Mesothelial cell of epicardium (in vitro differentiated cells): ENCODE measurements at places on chromosomes 7 and 10.

- DNase-seq, result no peak
Measured at GRCh38 chr10:59907537-59907917, 1.2 kb upstream of the CCDC6 start.

- DNase-seq, result no peak
Measured at GRCh38 chr10:784403-785088, 95.1 kb upstream of the DIP2C start.

- DNase-seq, result no peak
Measured at GRCh38 chr10:76577455-76577854, 1060.2 kb downstream of the KCNMA1 start.

DNA sequence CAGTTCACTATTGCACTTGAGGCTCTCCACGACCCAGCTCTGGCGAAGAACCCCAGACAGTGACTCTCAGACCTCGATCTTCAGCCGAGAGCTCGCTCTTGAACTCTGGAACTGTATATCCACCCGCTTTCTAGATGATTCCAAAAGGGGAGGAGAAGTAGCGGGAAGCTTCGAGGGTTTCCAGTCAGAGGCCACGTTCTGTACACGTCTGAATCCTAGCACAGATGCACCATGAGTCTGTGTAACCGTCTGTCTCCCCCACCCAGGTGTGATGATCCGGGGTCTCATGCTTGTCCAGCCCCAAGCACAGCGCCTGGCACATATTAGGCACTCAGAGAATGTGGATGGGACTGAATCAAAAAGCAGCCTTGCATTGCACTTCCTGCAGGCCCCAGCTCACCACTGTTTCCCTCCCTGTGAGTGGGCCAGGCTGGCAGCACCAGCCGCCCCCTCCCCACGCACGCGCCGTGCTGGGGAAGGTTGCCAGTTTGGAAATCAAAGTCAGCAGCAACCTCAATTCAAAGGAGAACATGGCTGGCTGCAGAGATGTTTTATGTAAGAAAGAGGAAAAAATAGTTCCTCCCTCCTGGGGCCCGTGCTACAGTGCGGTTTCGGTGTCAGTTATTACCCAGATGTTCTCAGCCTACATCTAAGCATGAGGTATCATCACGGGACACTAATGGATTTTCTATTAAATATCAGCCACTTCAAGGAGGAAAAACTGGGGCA, 5.7 kb downstream of the GRID2IP start:
- DNase-seq, result no peak

- no peak for DNase-seq
Measured at GRCh38 chr7:7516662-7517061, 19.0 kb downstream of the COL28A1 start.

- DNase-seq, result no peak
Measured at GRCh38 chr10:96325719-96326373, 21.6 kb downstream of the DNTT start.

- DNase-seq, result no peak
Measured at GRCh38 chr7:29095631-29096445, 50.5 kb downstream of the CPVL start.

GRCh38 chr10:122749886-122750285, 50.2 kb upstream of the C10orf120 start:
- no peak for DNase-seq

DNA sequence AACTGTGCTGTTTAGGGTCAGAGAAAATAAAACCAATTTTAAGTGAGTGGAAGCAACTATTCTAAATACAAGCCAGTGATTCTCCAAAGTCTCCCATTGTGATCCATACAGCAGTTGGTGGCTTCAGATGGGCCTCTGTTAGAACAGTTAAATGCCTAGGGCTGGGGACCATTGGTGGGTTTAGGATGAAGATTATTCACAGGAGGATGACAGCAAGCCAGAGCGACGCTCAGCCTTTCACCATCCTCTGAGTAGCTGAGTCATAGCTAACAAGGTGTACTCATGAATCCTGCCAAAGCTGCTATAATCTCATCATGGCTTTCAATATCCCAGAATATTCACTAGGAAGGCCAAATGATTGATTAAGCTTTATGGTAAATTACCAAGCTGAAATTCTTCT, 39.6 kb downstream of the STARD3NL start:
- no peak for DNase-seq

DNA sequence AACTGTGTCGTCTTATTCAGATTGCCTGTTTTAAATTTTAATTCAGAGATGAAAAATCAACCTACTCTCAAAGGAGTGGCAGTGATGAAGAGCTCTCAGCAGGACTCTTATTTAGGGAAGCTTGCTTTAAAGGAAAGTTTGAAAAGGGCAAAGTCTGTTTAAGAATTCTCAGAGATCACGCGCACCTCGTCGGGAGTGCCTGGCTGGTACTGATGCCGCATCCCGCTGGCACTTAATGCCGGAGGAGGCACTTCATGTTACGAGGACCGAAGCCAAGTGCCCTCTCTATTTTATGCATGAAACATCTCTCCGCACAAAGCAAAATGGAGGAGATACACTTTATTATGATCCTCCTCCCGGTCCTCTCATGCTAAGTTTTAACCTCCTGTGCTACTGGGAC, 71.1 kb upstream of the INSYN2A start:
- no peak for DNase-seq

DNA sequence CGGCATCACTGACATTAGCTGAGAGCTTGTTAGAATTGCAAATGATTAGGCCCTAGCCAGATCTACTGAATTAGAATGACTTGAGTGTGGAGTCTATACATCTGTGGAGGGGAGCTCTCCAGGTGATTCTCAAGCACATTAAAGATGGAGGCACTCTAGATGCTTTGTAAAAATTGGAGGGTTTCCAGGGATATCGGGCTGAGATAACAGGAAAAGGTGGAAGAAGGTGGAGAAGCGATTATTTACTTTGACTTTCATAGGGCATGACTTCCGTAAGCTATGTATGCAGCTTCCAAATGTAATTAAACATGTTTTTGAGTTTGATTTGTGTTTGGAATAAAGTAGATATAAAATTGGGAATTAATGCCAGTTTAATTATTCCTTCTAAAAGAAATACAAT, 235.0 kb upstream of the PTN start:
- no peak for DNase-seq
